CD4-positive, alpha-beta T cell treated with Interleukin-15 for 4 hours (primary cell): ENCODE measurements at places on chromosomes 3 and 15.

DNA sequence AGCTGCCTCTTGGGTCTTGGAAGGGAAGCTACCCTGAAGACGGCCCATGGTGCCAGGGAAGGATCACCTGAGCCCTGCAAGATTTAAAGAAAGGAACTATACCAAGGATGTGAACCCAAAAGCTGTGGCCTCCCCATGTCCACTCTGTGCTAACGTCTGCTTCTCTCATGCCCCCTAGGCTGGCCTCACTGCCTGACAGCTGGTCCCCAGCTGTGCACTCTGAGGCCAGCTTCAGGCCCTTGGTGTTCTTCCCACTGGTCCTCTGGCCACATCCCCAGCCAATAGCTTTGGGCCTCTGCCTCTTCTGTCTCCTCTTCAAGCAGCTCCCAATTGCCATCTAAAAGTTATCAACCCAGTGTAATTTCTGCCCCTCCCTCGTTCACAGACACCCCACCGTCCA, 5.2 kb upstream of the LRRK1 start:
- DNase-seq, result no peak

GRCh38 chr15:32014953-32015352, 15.4 kb upstream of the CHRNA7 start:
- DNase-seq, result no peak

GRCh38 chr3:165643425-165643824, 193.8 kb downstream of the BCHE start:
- no peak for DNase-seq

DNA sequence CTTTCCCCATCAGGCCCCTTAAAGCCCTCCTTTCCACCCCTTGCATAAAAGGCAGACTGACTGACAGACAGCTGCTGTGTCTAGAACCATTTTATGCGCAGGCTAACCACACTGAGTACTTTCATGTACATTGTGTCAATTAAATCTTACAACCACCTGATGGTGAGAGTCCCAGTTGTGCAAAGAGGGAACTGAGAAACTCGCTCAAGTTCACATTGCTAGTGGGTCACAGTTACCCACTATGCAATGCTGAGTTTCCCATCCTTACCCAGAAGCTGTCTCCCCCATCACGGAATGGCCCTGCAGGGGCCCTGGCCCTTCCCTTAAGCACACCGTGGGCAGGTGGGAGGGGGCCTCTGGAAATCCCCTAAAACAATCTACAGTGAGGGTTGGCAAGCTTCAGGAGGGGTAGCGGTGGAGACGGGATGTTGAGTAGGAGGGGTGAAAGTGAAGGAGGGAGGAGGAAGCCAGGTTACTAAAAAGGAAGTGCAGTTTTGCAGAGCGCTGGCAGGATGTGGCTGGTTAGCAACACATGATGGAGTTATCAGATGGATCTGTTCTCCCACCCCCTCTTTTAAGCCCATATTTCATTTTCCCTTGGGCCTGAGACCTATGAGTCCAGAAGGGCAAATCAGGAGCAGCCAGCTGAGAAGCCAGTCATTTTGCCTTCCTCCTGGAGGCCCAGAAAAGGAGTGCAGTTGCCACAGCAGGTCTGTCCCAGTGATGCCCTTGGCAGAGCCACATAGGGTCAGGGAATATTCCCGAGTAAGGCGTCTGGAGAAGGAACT, 30.0 kb downstream of the STARD5 start:
- peak; percentile 74 for DNase-seq

GRCh38 chr3:128991355-128991895, 2.5 kb downstream of the CFAP92 start:
- DNase-seq, result no peak

GRCh38 chr3:88149101-88149508, 654 bp upstream of the C3orf38 start:
- no peak for DNase-seq

DNA sequence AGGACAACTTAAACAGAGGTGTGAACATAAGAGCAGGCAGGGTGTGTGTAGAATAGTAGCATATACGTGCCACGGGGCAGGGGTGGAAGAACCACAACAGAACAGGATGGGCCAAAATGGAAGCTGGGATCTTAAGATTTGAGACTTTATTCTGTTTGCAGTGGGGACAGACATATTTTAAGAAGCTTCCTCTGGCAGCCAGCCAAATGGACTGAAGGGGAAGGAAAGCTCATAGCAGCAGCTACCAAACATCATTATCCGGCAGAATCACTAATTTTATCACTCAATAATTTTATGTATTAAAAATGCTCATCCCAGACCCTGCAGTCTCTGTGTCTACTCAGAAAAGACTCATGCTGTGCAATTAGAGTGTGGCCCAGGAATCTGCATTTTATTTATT, 130.9 kb upstream of the CTDSPL start:
- no peak for DNase-seq

GRCh38 chr15:39195961-39196486, 384.9 kb upstream of the THBS1 start:
- DNase-seq, result no peak

- no peak for DNase-seq
Measured at GRCh38 chr15:52552303-52552702, 16.5 kb downstream of the ARPP19 start.

DNA sequence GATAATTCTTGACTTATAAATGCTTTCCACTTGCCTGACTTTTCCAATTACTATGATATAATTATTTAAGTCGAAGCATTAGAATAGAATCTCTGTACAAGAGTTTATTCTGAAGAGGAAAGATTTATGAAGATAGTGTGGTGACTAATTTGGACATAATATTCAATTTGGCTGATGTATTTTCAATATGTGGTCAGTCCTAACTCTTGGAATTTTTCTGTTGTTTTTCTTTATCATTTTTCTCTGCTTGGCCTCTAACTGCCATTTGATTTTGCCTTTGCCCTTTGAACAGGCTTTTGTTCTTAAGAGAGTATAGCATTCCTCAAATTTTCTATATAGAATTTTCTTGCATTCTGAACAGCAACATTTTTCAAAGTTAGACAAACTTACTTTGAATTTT, 2.6 kb upstream of the MDFIC2 start:
- no peak for DNase-seq

GRCh38 chr15:68678746-68679145, 100.0 kb downstream of the CORO2B start:
- no peak for DNase-seq

DNA sequence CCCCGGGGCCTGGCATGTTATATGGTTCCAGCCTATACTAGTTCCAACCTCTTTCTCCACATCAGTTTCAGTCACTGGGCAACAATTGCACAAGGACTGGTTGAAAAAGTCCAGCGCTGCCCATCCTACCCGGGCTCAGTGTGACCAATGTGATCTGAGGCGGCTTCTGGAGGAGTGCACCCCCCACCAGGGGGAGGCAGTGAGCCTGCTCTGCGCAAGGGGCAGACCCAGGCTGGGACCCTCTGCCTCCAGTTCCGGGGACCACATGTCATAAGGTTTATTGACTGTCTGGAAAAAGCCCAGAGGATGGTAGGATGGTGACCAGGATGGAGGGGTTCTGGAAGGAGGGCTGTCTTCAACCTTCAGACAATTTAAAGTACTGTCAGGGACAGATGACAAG, 25.6 kb upstream of the NR2E3 start:
- DNase-seq, result no peak

GRCh38 chr3:100910986-100911385, 82.2 kb downstream of the ABI3BP start:
- DNase-seq, result no peak

- DNase-seq, result no peak
Measured at GRCh38 chr3:72887705-72888545, at the start of gene GXYLT2. Gene GXYLT2, plus strand, starts transcription at chr3:72888046. Its CDS starts 188 bp downstream, at chr3:72888234.

GRCh38 chr3:157087780-157088600, 72.0 kb downstream of the CCNL1 start:
- no peak for DNase-seq

- DNase-seq, result no peak
Measured at GRCh38 chr3:139460076-139460475, 16.2 kb downstream of the RBP2 start.

GRCh38 chr3:108818404-108818803, 4.2 kb upstream of the TRAT1 start:
- DNase-seq, result peak; percentile 77

- DNase-seq, result no peak
Measured at GRCh38 chr15:48695088-48695826, 49.7 kb upstream of the FBN1 start.

GRCh38 chr3:114223143-114223542, 14.2 kb downstream of the ZNF80 start:
- DNase-seq, result peak; percentile 74

GRCh38 chr3:119257654-119258410, 17.2 kb upstream of the B4GALT4 start:
- no peak for DNase-seq

DNA sequence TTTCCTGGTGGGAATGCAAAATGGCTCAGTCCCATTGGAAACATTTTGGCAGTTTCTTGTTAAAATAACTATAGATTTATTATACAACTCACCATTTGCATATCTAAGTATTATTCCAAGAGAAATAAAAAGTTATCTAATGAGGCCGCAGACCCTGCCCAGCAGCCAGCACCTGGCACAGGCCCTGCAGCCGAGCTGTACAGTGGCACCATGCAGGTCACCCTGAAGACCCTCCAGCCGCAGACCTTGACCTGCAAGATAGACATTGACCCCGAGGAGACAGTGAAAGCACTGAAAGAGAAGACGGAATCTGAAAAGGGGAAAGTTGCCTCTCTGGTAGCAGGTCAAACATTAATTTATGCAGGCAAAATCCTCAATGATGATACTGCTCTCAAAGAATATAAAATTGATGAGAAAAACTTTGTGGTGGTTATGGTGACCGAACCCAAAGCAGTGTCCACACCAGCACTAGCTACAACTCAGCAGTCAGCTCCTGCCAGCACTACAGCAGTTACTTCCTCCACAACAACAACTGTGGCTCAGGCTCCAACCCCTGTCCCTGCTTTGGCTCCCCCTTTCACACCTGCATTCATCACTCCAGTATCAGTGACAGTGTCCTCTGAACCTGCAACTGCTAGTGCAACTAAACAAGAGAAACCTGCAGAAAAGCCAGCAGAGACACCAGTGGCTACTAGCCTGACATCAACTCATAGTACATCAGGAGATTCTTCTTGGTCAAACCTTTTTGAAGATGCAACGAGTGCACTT, 113.5 kb upstream of the SATB1 start:
- no peak for DNase-seq

- DNase-seq, result no peak
Measured at GRCh38 chr3:159418571-159419526, 569.8 kb upstream of the IL12A start.

DNA sequence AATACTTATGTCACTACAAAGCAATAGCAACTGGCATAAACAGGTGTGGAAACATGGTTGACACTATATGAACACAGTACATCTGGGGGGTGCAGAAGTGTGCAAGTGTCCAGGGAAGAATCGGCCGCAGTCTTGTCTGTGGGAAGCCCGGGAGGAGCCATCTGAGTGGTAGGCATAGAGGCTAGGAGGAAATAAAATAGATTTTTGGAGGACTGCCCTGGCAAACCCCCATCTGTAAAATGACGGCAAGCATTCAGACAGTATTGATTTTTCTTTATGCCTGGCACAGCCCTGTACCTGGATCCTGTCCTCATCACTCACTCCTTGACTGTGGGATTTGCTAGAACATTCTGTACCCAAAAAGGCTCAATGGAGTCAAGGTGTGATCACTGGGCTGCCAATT, 31.3 kb downstream of the THSD4 start:
- DNase-seq, result no peak

- no peak for DNase-seq
Measured at GRCh38 chr3:42340466-42340865, 69.9 kb downstream of the LYZL4 start.

DNA sequence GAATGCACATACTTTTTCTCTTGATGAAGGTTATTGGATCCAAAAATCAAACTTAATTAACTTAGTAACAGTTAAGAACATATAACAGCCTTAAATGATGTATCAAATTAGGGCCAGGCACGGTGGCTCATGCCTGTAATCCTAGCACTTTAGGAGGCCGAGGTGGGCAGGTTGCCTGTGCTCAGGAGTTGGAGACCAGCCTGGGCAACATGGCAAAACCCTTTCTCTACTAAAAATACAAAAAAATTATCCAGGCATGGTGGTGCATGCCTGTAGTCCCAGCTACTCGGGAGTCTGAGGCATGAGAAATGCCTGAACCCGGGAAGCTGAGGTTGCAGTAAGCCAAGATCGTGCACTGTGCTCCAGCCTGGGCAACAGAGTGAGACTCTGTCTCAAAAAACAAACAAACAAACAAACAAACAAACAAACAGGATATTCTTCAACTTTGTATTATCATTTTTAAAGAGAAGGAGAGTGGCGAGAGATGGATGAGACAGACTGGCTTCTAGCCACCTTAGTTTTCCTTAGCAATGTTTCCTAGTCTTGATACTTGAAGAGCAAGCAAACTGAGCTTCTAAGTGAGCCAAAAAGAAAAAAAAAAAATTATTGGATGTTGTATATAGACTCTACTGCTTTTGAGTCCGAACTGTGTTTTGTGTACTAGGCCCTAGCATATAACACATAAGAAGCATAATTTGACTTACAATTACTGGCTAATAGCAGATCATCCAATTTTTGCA, 13.8 kb downstream of the SPRED1 start:
- DNase-seq, result no peak

GRCh38 chr3:64344721-64345207, 119.5 kb upstream of the PRICKLE2 start:
- DNase-seq, result no peak

DNA sequence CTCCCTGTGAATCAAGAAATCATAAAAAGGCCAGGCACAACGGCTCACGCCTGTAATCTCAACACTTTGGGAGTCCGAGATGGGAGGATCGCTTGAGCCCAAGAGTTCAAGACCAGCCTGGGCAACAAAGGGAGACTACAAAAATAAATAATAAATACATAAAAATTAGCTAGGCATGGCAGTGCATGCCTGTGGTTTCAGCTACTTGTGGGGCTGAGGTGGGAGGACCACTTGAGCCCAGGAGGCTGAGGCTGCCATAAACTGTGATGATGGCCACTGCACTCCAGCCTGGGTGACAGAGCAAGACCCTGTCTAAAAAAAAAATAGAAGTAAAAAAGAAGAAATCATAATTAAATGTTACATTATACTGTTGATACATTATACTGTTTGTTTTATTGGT, 28.0 kb upstream of the DCUN1D1 start:
- DNase-seq, result no peak

GRCh38 chr3:15431256-15431837, 3.9 kb downstream of the EAF1 start:
- DNase-seq, result no peak

DNA sequence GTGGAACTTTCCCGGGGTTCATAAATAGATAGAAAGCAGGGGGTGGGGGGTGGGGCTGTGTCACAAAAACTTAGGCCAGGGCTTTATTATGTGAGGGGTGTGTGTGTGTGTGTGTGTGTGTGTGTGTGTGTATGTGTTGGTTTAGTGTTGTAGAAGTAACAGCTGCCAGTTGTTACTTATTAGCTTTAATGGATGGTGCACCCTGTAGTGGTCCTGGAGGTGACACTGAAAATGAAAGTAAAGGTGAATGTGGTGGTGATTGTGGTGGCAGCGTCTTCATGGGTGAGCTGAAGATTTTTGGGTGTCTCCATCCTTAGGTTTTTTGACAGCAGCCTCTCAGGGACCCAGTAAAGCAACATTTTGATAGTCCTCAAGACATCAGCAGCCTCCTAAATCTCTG, 449.9 kb downstream of the PDCD6IP start:
- no peak for DNase-seq
